ENCODE measurements at places on chromosomes 16 and 17. TPM values are rescaled to one million over a fixed set of nuclear protein-coding genes. Genes with fewer than 3 reads are reported as not detected.

GRCh38 chr16:83561876-83562275 lies 245.9 kb upstream of the HSBP1 start:
- no peak for DNase-seq

GRCh38 chr16:75282466-75283281 lies 31.2 kb upstream of the BCAR1 start:
- DNase-seq = no peak

DNA sequence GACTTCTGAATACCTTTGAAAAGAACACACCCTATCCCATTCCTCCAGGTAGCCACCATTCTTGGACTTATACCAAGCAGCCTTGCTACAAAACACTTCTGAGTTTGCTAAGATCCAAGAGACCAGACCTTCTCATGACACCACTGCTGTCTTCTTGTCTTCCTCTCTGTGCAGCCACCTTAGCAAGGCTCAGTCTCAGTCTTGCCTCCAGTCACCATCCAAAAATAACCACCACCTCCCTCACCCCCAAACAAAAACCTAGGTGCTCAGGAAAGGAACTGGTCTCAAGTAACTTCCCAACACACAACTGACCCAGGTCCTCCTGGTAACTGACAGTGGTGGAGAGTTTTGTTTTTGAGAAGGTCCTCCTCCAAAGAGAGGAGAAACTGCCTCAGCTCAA lies 90.9 kb upstream of the CORO6 start:
- DNase-seq = no peak

DNA sequence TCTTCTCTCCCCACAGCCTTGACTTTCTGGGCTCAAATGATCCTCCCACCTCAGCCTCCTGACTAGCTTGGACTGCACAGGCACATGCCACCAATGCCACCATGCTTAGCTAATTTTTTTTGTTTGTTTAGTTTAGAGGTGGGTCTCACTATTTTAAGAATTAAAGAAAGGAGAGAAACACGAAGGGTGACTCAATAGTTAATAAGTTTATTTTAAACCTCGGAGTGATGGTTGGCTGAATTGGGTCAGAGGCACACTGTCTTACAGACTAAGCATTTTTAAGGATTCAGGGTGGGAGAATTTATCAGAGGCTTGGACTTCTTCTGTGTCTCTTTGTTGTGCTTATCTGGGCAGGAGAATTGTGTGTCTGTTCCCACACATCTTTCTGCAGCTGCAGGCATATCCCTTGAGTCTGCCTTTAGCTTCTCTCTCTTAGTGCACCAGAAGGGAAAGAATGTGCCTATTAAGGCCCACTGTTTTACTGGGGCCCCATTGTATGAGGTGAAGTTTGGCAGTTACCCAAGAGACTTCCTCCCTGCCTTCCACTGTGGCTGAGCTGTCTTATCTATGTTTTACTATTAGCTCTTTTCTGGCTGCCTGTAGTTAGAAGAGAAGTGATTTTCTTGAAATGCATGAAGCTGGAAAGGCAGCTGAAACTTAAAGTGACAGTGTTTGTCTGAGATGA lies 2172.0 kb downstream of the TP53TG3F start:
- no peak for DNase-seq

GRCh38 chr17:7056386-7056785 lies 12.5 kb upstream of the SLC16A11 start:
- DNase-seq = no peak

Gene NPIPA8
- total RNA-seq = 0.41 TPM

Gene SEBOX
- total RNA-seq = not detected

GRCh38 chr17:2192367-2193057 lies 111.1 kb downstream of the SMG6 start:
- DNase-seq = no peak

- no peak for DNase-seq
Measured at GRCh38 chr16:55911616-55912015, 36.4 kb upstream of the CES5A start.

Gene HNF1B
- 10.1 TPM for total RNA-seq

Data from chondrocyte (in vitro differentiated cells).